ENCODE measurements at places on chromosomes 7 and 10.

DNA sequence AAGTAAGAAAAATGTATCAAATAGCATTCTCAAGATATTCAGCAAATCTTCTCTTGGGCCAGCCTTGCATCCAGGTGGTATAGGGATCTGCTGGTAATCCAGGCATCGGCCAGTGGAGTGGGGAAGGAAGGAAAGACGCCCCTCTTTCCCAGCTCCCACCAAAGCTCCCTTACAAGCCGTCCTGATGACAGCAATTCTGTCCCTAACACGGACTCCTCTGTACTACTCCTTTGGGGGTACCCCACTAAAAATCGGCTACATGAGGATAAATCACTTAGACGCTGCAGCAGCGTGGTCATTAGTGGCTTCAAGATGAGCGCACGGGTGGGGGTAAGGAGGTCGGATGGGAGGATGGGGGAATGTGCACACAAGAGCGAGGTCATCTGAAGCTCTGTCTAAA lies 24.7 kb upstream of the NUB1 start:
- DNase-seq: no peak

GRCh38 chr10:10662716-10663408 lies 354.8 kb upstream of the CELF2 start:
- no peak for DNase-seq

DNA sequence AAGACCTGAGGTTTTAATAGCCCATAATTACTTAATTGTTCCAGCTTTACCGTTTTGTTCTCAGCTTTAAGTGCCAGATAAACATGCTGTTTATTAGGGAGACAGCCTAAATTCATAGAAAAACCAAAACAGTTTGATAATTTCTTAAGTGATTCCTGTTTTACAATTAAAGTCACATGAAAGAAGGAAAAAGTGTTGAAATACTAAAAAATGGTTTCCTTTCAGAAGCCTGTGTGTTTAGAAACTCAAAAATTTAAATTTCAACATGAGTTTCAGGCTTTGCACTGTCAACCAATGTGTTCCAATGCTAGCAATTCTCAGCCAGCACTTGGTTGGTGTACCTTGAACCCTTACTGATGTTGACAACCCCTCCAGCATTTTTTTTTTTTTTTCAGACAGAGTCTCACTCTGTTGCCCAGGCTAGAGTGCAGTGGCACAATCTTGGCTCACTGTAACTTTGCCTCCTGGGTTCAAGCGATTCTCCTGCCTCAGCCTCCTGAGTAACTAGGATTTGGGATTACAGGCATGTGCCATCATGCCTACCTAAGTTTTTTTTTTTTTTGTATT lies 135.3 kb downstream of the ICA1 start:
- DNase-seq: no peak

GRCh38 chr10:21523557-21524008 lies 1.9 kb downstream of the SKIDA1 start:
- no peak for DNase-seq

GRCh38 chr10:100980311-100980710 lies 7.0 kb downstream of the MRPL43 start:
- DNase-seq: no peak

GRCh38 chr7:142883571-142884285 lies 1.8 kb downstream of the TRPV6 start:
- no peak for DNase-seq

DNA sequence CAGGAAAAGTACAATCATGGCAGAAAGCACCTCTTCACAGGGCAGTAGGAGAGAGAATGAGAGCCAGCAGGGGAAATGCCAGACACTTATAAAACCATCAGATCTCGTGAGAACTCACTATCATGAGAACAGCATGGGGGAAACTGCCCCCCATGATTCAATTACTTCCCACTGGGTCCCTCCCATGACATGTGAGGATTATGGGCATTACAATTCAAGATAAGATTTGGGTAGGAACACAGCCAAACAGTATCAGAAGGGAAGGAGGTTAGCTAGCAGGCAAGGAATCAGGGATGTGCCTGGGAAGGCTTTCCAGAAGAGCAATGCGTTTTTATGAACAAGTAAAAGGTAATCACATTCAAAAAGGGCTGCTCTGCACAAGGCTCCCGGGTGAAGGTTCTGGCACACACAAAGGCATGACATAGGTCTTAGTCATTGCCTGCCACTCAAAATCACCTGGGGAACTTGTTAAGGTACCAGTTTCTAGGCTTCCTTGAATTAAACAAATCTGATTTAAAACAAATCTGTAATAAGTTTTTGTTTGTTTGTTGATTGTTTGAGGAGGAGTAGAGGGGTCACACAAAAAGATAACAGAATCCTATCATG lies 40.9 kb downstream of the BMPER start:
- DNase-seq: no peak

GRCh38 chr7:116071629-116072028 lies 41.1 kb upstream of the TFEC start:
- DNase-seq: no peak
